ENCODE measurements at places on chromosomes 13 and 19.

DNA sequence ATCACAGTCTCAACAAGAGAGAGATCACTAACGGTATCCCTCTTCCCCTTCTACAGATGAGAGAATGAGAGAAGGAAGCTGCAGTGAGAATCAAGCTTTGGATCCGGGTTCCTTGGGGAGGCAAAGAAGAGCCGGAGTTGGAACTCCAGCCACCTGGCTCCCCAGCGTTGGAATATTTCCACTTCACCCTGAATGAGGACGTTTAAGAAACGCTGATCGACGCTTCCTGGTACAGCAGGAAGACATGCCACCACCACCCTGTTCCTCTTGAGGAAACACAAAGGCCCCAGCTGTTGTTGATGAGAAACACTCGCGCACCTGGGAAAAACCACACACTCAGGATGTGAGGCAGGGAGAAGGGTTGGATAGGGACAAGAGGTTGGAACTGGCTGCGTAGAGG lies 11.3 kb upstream of the CACNG8 start:
- no peak for DNase-seq

- DNase-seq = no peak
Observed at GRCh38 chr19:14401468-14402195, 17.5 kb downstream of the DDX39A start.

- DNase-seq = no peak
Observed at GRCh38 chr13:42394711-42395085, 122.7 kb downstream of the AKAP11 start.

GRCh38 chr19:16429066-16429758 lies 42.6 kb downstream of the EPS15L1 start:
- DNase-seq = no peak

DNA sequence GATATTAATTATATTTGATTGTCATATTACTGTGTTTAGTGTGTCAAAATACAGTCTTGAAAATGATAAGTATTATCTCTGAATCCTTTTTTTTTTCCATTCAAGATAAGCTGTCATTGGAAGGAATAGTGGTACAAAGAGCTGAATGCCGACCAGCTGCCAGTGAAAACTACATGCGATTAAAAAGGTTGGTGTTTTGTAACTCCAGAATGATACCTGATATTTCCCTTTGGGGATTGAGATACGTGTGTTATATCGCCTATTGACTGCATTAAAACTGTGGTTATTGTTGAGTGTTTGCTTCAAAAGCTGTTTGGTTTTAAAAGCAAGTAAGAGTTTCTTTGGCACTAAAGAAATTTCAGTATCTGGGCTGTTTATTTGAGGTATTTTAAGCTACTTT lies 6.5 kb upstream of the KCTD4 start:
- DNase-seq = no peak

DNA sequence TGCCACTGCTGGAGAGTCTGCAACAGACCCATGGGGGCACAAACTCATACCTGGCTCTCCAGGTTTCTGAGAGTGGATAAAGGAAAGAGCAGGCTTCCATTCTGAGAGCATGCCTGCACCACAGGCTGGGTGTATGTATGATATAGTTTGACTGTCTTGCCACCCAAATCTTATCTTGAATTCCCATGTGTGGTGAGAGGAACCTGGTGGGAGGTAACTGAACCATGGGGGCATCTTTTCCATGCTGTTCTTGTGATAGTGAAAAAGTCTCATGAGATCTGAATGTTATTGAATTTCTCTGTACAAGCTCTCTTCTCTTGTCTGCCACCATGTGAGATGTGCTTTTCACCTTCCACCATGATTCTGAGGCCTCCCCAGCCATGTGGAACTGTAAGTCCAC lies 50.2 kb downstream of the ERICH6B start:
- DNase-seq = no peak

DNA sequence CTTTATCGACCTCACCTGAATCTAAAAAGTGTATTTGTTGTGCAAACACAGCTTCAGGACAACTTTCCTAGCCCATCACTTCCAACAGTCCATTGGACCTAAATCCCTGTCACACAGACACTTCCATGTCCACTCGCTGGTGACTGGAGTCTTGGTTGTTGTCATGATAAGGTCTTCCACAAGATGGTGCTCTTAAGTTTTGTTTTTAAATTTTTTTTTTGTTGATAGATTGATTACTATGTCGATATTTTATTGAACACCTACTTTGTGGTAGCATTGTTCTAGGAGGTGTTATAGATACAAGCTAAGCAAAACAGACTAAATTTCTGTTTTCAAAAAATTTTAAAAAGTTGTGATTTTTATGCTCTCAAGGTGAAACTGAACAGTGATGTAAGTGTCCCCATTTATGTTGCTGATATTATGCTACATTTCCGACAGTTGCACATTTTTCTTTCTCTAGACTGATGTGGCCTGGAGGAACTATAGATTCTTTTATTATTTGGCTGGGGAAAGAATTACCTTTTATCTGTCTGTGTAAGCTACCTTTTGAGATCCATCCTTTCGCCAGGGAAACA lies 8.1 kb upstream of the ERICH6B start:
- DNase-seq = peak; percentile 56

GRCh38 chr13:99225078-99225477 lies 24.4 kb downstream of the UBAC2 start:
- peak; percentile 66 for DNase-seq

GRCh38 chr19:14434543-14435319 lies 1.6 kb downstream of the PKN1 start:
- DNase-seq = peak; percentile 58

GRCh38 chr19:11069561-11069960 lies 19.7 kb upstream of the LDLR start:
- DNase-seq = peak; percentile 70

GRCh38 chr13:111917086-111917485 lies 149.9 kb upstream of the SOX1 start:
- no peak for DNase-seq

- peak; percentile 59 for DNase-seq
Observed at GRCh38 chr13:27967203-27967735, 1.8 kb downstream of the CDX2 start.

- no peak for DNase-seq
Observed at GRCh38 chr19:3270902-3271301, 46.4 kb downstream of the CELF5 start.

- DNase-seq = no peak
Observed at GRCh38 chr13:56563663-56564062, 577.1 kb upstream of the PRR20A start.

GRCh38 chr19:32809754-32810153 lies 59.8 kb downstream of the SLC7A9 start:
- DNase-seq = no peak

DNA sequence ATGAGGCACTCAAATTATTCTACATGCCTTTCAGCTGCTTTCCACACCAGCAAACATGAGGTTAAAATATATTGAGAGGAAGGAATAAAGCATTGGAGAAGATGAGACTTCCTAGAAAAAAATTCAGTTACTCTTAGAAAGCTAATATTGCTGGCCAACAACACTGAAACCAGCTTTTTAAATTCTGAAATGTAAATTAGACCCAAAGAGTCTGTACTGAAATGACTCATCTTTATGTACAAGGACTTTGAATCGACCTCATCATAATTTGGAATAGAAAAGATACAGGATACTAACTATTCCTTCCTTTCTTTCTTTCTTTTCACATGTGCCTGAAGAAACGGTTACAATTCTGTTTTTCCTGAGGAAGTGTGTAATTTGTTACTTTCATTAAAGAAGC lies 6.5 kb upstream of the HSPH1 start:
- DNase-seq = no peak

DNA sequence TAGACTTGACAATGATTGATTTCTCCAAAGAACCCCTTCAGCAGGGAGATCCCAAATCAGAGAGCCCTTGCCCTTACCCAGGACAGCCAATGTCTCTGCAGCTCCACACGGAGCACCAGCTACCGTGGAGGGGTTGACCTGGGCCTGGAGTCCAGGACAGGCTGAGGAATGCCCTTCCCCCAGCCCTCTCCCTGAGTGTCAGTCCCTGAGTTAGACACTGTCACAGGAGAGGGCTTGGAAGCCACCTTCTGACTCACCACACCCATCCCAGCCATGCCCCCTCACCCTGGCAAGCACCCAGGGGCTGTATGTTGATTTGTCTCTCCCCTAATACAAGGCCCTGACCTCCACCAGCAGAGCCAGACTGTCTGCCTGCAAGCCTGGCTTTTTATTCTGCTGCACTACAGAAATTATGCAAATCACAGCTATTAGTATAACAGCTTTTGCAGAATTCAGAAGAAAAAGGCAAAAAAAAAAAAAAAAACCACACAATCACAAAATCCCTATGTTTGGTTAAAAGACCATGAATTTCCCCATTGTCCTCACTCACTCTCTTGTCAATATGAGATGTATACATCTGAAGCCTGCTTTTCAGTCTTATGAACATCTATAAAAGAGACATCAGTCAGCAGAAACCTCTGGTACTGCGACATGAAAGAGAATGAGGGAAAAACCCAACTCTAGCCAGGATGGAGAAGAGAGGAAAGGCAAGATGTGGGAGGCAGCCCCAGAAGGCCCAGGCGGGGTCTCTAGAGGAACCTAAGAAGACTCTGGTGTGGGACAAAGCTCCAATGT lies 240.7 kb downstream of the UQCRFS1 start:
- DNase-seq = no peak

GRCh38 chr13:39859898-39860297 lies 204.4 kb downstream of the COG6 start:
- DNase-seq = no peak

GRCh38 chr13:40968416-40969000 lies 50.6 kb downstream of the ELF1 start:
- no peak for DNase-seq

GRCh38 chr13:23600534-23600933 lies 30.3 kb downstream of the TNFRSF19 start:
- DNase-seq = no peak

DNA sequence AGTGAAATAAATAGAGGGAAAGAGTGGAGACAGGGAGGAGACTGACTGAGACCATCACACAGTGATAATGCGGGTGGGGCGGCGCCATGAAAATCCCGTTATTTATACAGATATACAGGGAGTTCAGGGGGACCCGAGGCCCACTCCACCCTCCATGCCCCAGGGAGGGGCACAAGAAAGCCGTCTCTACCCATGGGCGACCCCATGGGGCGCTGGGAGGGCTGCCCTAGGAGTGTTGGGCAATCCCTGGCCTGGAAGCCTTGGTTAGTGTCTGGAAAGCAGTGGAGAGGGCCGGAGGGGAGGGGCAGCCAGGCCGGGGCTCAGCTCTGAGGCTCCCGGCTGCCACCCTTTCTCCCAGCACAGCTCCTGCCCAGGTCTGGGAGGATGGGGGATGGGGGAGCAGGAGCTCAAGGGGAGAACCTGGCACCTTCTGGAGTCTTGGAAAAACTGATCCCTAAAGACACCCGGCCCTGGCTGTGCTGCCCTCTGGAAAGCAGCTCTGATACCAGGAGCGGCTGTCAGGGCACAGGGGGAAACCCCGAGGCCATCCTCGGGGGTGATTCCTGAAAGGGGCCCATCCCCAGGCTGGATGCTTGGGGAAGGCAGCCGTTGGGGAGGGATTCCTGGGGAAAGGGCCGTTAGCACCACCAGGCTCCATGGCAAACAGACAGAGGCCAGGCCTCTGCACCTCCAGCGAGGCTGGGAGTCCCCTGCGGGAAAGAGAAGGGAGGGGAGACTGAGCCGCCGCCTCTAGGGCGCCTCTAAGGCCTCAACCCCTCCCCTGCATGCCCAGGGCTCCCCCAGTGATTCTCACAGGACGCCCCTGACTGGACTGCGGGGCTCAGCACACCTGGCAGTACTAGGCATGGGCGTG lies 3.0 kb upstream of the PRKD2 start:
- no peak for DNase-seq

DNA sequence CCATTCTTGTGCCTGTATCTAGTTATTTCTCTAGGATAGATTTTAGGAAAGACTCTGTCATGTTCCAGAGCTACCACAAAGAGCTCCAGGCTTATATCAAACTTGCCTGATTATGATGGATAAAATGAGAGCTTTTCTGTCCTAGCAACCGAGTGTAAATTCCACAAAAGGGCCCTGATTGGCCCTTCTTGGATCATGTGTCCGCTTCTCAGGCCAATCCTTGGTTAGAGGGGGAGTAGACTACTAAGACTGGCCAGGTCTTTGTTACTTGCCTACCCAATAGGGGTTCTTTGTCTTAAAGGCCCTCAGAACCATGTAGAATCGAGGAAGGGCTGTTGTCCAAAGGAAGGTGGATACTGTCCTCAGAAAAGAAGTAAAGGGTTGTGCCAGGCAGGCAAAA lies 2.4 kb downstream of the DHX34 start:
- peak; percentile 25 for DNase-seq

DNA sequence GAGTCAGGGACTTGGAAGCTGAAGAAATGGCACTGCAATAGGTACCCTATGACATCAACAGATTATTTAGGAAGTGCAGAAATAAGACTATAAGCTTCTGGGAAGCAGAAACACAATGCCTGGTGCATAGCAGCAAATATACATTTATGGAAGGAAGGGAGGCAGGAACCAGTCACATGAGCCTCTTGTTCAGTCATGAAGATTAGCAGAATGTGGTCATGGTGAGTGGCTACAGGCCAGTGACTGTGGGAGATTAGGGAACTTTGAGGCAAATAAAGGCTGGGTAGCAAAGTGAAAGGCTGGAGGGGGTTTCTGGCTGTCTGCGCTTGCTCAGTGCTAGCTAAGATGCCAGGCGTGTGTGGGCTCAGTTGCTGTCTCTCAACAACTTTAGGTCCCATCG lies 96.3 kb downstream of the EPSTI1 start:
- DNase-seq = peak; percentile 75

GRCh38 chr13:114323349-114323748 lies 9.0 kb downstream of the CHAMP1 start:
- no peak for DNase-seq

GRCh38 chr13:76523740-76524340 lies 362.4 kb downstream of the KCTD12 start:
- DNase-seq = no peak

- no peak for DNase-seq
Observed at GRCh38 chr13:27961227-27962085, 7.7 kb downstream of the CDX2 start.

DNA sequence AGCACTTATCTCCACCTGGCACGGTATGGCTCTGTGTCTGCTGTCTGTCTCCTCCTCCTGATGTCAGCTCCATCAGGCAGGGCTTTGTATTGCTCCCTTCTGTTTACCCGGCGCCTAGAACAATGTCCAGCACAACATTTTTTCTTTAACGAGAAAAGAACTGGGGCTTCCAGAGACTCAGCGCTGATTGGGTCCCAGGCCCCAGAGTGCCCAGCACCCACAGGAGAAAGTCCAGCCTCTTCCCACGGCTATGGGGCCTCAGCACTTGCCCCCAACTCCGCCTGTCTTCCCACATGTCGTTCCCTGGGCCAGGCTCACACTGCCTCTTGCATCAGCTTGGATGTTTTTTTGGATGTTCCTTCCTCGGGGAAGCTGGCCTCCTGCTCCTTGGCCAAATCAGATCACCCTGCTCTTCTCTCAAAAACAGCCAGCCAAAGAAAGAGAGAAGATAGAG lies 6.9 kb downstream of the MYPOP start:
- DNase-seq = no peak

GRCh38 chr13:53759016-53759415 lies 730.4 kb downstream of the OLFM4 start:
- DNase-seq = no peak

GRCh38 chr19:33124207-33125098 lies 7.5 kb upstream of the WDR88 start:
- DNase-seq = no peak

GRCh38 chr19:12752056-12752781 lies 628 bp downstream of the BEST2 start:
- no peak for DNase-seq

- no peak for DNase-seq
Observed at GRCh38 chr13:43942286-43942685, 62.6 kb downstream of the LACC1 start.
